NCI-H2081 treated with DMSO at 0.1 percent for 48 hours (cell line): ENCODE measurements at places on chromosomes 5 and 9.
A peak's percentile ranks its signal among the peaks of the same experiment; 100 is the strongest.

DNA sequence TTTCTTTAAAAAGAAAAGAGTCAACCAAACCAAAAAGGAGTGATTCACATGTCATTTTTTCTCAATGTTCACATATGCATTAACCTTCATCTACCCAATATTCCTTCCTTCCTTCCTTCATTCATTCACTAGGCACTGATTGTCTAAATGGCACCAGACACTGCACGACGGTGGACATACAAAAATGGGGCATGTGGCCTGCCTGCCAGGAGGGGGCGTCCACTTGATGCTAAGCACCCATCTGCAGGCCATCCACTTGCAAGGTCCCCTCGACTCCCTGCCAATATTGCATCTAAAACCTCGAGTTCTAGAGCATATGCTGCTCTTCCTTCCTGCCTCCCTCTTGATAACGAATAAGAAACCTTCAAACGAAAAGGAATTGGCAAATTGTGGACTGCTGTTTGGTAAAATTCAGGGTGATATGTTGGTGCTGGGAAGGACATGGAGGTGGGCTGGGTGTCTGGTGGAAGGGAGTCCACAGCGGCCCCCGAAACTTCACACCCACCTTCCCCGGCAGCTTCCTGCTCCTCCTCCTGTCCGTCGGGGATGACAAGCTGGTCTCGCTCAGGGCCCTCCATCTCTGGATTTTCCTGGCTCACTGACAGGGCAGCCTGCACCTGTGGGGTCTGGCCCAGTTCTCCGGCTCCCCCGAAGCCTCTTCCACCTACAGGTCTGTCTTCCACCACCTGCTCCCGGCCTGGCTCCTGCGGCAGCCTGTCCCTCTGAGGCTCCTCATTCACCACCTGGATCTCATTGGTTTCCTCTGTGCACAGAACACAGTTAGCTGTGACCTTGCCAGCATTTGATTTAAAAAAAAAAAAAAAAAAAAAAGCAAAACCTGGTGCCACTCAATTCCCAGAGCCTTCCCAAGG lies 64.3 kb downstream of the GOLM1 start:
- DNase-seq, result no peak

DNA sequence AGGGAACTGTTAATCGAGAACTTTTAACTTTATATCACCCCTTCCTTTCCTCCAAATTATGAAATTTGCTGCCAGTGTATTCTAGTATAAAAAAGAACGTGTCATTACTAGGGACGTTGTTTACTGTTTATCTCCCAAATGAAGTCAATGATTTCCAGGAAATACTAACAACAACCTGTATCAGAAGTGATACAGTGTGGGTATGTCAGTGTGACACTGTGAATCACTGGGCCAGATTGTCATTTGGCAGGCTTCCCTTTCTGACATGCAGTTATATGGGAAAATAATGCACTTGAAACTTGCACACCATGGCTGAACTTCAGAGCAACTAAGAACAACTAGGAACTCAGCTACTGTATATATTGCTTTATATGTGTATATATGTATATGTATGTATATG lies 12.6 kb downstream of the ZNF462 start:
- DNase-seq, result no peak

DNA sequence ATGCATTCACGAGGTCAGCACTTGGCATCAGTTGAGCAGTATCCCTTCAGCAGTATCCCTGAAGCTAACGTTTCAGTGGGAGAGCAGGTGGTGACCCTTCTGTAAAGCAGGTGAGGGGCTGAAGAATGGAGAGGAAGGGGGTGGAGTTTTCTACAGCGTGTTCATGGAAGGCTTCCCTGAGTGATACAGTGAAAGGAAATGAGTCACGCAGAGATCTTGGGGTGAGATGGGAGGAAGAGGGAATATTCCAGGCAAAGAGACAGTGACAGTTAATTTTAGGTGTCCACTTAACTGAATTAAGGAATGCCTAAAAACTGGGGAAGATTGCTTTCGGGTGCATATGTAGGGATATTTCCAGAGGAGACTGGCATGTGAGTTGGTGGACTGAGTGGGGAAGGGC lies 25.7 kb downstream of the TAS2R1 start:
- DNase-seq, result no peak

GRCh38 chr5:131224387-131225201 lies 39.3 kb upstream of the CDC42SE2 start:
- DNase-seq, result no peak

DNA sequence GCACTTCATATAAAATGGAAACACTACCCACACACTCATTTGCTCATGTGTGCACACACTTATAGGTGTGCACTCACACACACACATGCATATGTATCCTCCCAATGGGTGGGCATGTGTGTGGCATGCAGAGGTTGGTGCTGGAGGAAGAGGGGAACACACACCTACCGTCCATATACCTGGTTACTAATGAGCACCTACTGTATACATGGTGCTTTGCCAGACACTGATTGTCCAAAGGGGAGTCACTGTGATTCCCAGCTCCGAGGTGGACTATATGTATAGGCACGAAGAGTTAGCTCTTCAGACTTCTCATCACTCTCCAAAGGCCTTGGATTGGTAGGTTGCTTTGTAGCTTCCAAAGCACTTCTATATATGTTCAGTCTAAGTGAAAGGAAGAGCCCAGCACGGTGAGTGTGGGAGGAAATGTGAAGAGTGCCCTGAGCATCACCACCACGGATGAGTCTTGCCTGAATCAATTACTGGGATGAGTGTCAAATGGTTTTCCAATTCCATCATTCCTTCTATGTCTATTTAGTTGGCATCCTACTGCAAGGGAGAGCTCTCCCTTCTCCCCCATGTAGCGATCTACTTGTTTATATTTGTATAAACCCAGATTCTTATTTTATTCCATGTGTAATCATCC lies 12.6 kb upstream of the ERGIC1 start:
- no peak for DNase-seq

- DNase-seq, result no peak
These were observed 7.7 kb downstream of the AMBP start for GRCh38 chr9:114070188-114071103.

DNA sequence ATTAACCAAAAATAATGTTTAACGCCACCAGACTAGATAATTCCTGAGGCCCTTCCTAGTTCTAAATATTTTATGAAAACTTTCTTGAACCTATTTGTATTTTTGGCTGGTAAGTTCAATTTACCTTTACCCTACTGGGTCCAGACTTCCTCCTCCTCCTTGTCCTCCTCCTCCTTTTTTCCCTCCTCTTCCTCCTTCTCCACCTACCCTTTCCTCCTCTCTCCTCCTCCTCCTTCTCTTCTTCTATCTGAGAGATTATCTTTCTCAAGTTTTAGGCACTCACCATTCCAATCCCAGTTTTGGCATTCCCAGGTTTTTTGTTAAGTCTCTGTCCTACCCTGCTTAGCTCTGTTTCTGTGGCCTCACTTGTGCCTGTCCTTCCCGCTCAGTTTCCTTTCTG lies 24.7 kb upstream of the RAPGEF1 start:
- no peak for DNase-seq

GRCh38 chr9:4842213-4842612 lies 49.5 kb downstream of the RCL1 start:
- no peak for DNase-seq

DNA sequence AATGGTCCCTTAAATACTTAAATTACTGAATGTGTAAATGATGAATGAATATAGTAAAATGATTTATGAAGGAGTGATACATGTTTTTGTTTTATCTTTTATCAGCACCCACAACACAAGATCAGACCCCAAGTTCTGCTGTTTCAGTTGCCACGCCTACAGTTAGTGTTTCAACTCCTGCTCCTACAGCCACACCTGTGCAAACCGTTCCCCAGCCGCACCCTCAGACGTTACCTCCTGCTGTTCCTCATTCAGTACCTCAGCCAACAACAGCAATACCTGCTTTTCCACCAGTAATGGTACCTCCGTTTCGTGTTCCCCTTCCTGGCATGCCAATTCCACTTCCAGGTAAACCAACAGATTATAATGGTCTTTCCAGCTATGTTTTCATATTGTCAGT lies 16.3 kb downstream of the TCERG1 start:
- no peak for DNase-seq

DNA sequence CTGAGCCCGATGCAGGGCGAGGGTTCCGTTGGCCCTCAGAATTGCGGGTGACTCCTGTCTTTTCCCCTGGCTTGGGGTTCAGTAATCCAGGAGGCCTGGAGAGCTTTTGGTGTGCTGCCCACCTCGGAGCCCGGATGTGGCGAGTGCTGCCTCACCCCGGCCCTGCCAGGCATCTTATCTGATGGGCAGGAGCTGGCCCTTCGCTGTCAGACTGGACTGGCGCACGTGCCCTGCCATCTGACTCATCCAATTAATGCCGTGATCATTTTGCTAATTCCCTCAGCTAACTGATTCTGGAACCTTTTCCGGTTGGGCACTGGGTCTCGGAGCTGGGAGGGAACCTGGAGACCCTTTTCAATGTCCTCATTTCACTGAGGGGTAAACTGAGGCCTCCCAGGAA lies 34.6 kb downstream of the RXRA start:
- no peak for DNase-seq

GRCh38 chr5:60538955-60539866 lies 160.8 kb downstream of the DEPDC1B start:
- DNase-seq, result no peak

GRCh38 chr5:132321109-132321721 lies 27.0 kb downstream of the SLC22A4 start:
- DNase-seq, result no peak

DNA sequence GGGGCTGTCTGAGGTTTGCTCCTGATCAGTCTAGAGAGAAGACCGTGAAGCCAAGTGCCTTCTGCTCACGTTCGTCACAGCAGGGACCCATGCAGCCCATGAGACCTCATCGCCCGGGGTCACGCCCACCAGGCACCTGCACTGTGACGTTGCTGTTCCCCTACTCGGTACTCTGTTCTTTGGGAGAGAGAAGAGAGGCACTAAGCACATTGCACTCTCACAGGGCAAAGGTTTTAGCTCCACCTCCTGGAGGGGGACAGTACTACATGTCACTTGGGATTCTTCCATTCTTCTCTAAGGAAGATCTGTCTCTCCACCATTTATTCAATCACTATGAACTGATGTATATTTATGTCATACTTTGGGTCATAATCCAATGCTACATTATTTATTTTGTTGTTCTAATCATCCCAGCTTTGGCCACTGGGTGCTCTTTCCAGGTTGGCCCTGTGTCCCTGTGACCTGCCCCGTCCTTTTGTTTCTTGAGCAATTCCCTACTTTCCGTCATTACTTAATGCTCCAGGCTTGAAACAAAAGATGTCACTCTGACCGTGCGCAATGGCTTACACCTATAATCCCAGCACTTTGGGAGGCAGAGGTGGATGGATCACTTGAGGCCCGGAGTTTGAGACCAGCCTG lies 31.4 kb upstream of the BRD3 start:
- peak; percentile 2 for DNase-seq

- DNase-seq, result no peak
These were observed 11.6 kb upstream of the TNFAIP8 start for GRCh38 chr5:119344231-119344630.

DNA sequence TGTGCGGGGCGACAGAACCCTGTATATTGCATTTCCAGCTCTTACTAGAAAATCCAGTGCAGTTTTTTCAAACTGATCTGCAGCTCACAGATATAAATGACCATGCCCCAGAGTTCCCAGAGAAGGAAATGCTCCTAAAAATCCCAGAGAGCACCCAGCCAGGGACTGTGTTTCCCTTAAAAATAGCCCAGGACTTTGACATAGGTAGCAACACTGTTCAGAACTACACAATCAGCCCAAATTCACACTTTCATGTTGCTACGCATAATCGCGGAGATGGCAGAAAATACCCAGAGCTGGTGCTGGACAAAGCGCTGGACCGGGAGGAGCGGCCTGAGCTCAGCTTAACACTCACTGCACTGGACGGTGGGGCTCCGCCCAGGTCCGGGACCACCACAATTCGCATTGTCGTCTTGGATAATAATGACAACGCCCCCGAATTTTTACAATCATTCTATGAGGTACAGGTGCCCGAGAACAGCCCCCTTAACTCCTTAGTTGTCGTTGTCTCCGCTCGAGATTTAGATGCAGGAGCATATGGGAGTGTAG lies 786 bp downstream of the PCDHB5 start:
- DNase-seq, result no peak

- no peak for DNase-seq
These were observed 86.9 kb downstream of the RAPGEF6 start for GRCh38 chr5:131548176-131548575.

GRCh38 chr5:146706321-146706972 lies 172.1 kb downstream of the PPP2R2B start:
- DNase-seq, result no peak

DNA sequence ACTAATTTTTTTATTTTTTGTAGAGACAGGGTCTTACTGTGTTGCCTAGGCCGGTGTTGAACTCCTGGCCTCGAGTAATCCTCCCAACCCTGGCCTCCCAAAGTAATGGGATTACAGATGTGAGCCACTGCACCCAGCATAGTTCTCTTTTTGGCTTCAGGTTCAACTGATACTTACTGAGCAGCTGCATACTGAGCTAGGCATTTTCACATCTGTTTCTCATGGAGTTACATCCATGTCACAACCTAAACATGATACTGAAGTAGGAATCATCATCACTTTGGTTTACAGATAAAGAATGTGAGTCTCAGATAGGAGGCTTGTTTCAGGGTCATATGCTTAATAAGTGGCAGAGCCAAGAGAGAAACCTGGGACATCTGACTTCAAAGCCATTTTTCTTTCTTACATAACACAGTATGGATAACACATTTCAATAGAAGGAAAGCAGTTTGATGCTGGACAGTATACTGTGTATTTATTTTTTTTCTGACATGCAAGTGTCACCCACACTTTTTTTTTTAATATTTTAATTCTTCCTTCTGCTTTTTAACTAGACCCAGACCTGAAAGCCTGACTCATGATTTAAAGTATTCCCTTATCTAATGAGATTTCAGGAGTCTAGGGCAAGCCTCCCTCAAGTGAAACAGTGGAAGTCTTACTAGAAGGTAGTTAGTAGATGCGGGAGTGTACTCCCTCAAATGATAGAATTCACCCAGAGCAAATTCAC lies 90.8 kb downstream of the HACD4 start:
- DNase-seq, result no peak

- no peak for DNase-seq
These were observed 60.1 kb downstream of the CCDC171 start for GRCh38 chr9:15612962-15613361.

DNA sequence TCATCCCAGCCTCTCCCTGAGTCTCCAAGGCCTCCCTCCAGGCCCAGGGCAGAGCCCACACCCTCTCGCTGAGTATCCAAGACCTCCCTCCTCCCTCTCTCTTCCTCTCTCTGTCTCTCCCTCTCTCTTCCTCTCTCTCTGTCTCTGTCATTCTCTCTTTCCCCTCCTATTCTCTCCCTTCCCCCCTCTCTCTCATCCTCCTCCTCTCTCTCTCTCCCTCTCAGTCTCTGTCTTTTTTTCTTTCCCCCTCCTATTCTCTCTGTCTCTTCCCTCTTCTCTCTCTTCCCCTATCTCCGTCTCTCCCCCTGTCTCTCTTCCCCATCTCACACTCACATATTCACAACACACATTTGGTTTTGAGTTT lies 8.1 kb downstream of the SLC6A19 start:
- no peak for DNase-seq
